ENCODE measurements at places on chromosomes 13 and 19.

DNA sequence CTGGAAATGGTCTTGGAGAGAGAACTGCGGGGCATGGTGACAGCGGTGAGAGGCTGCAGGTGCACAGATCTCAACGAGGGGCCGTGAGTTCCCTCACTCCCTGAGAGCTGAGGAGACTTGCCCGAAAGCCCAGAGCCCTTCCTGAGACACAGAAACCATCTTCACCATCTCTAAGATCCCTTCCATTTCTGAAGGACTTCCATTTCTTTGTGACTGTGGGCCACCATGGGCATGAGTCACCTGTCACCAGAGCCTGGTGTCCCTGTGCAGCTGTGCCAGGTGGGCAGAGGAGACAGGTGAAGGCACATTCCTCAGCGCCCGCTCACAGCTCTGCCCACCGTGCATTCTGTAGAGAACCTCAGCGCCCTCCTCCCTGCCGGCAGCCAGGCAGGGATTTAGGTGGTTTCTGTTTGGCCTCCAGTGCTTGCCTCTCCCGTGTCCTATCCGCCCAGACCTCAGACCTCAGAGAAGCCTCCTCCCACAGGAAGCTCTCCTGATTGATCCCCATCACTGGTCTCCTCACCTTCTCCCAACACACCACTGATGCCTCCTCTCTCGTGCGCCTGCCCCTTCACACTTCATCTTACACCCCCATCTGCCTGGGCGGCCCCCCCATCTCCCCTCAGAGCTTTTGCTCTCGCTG lies 24.2 kb downstream of the SH3GL1 start:
- DNase-seq, result no peak

- no peak for DNase-seq
Observed at GRCh38 chr13:89052699-89053098, 1381.5 kb downstream of the SLITRK5 start.

- DNase-seq, result no peak
Observed at GRCh38 chr13:40059540-40060232, 404.2 kb downstream of the COG6 start.

DNA sequence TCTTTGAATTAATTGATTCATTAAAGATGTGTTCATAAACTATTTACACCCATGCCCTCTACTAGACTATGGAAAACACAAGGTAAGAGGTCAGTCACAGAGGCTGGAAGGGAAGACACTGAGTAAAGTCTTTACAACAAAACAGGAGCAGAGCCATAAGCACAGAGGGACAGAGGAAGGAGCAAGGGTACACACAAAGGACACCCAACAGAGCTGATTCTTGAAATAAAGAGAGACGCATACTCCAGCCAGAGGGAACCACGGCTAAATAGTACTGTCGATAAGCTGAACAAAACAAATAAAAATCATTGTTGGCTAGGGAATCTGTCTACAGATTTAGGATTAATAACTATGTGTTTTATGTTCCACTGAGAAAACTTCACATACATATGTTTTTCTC lies 289.2 kb downstream of the EFNB2 start:
- DNase-seq, result no peak

DNA sequence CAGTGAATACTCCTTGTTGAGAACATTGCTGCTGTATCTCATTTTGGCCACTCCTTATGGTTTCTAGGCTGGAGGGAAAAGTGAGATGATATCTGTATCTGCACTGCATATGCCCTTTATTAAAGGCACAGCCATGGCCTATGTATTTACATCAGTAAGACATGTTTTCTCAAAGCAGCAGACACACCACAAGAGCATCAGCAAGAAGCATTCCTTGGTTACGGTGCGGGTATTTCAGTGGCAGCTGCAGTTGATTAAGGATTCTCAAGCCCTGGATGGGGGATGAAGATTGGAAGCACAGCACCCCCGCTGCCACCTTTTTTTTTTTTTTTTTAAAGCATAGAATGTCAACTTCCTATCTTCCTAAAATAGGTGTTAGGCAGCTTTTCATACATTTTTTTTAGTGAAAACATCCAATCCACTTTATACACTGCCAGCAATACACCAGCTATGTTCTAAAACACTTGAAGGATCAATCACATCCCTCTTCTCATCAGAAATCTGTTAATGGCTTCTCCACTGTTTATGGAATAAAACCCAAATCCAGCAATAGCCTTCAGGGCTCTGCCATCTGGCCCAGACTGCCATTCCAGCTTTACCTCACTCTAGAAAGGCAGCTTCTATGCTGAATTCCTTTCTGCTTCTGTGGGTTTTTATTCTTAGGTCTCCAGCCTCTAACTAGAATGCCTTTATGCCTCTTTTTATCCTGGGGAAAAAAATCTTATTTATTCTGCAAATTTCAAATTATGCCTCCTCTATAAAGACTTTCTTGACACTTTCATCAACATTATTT lies 331.0 kb downstream of the DNAJC15 start:
- DNase-seq, result no peak

DNA sequence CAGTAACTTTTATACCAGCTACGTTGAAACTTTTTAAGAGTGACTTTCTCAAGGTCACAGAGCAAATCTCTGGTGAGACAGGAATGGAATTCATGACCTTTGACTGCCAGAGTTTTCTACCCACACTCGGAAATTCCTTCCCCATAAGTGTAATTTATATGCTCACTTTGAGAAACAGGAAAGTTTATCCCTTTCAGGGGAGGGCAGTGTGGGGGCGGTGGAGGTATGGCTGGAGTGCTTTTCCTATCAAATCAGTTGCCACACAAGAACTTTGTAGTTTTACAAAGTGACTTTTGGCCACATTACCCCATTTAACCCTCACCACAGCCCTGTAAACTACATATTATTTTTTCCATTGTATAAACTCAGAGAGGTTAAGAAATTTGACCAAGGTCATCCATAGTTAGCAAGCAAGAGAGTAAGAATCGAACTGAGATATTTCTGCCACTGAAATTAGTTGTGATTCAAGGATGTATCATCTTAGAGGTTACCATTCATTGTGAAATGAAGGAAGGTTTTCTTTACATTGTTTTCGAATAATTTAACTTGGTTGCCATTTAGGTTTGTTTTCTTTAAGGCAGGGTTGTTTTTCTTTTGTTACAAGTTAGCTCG lies 5.9 kb downstream of the KLF12 start:
- no peak for DNase-seq

- DNase-seq, result no peak
Observed at GRCh38 chr13:113449693-113450347, 3.5 kb downstream of the ADPRHL1 start.

DNA sequence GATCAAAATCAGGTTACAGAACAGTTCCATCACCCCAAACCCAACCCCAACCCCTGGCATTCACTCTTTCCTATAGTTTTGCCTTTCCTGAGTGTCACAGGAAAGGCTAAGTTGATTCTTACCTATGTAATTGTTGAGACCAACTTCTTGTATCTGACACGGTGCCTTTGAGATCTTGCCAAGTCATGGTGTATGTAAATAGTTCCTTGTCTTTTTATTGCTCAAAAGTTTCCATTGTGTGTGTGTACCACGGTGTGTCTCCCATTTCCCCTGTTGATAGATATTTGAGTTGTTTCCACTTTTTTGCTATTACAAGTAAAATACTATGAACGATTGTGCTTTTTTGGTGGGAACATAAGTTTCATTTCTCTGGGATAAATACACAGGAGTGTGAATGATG lies 3.3 kb upstream of the IGFL2 start:
- DNase-seq, result no peak

DNA sequence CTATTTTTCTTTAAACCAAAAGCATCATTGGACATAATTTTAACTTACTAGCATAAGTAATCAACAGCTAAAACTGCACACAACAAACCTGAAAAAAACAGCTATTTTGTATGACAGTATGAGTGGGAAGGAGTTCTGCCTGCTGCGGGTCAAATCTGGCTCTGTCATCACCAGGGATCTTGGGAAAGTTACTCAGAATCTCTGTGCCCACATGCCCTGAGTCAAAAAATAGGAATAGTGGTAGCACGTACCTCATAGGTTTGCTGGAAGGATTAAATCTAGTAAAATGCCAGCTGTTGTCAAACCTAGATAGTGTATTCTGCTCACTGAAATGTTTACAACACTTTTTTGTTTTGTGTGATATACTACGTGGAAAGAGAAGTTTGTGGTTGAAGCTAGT lies 1.1 kb downstream of the CLN5 start:
- no peak for DNase-seq
